Prostate gland (tissue), 2 donors: ENCODE measurements at places on chromosomes 1 and 21.

DNA sequence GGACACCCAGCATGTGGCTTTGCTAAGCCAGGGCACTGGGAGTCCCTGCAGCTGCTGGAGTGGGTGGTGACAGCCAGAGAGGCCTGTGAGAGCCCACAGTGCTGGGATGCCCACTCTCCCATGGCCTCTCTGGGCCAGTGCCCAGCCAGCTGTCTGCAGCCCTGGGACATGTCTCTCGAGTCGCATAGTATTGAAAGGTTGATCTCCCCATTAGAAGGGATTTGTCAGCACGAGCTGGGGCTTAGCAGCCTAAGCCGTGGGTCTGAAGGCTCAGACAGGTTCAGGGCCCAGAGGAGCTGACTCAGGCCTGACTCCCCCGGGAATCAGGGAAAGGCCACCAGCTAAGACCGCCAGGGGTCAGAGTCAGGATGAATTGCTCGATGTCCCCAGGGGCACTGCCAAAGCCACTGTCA is 53.5 kb downstream of the FOXD2 start:
- DNase-seq = no peak

DNA sequence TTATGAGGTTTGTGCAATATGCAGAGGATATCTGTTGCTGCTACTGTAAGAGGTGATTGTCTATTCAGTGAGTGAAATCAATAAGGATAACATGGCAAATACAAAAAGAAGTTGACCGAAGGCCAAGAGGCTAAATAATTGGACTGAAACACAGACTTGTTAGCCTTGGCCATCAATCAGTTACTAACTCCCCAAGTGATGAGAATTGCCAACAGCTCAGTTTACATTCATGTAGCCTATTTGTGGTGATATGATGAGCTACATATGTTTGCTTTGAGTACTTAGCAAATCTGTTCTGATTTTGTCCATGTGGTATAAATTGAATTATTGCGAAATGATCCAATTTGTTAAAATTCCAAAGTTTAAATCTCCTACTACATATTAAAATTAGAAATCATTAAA is 68.6 kb upstream of the VAV3 start:
- DNase-seq = no peak

DNA sequence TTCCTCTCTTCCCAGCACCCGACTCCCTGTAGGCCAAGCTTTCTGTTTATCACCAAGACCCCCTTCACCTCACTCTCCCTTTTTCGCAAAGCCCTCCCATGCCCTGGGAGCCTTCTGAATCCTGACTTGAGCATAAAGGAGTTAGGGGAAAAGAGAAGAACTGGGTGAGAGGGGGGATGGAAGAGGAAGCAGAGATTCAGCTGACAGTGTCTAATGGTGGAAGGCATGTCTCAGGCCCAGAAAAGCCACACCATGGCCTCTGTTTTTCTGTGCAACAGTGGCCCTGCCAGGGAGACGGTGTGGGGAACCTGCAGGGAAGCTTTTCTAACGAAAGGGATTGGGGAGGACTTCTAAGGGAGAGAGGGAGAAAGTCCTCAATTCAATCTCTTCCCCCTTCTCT is 32.9 kb upstream of the SLC30A1 start:
- DNase-seq = no peak

GRCh38 chr1:212234431-212235395 is 50.5 kb upstream of the PPP2R5A start:
- no peak for DNase-seq

- no peak for DNase-seq
These were observed 458.3 kb downstream of the MRPL39 start for GRCh38 chr21:25149022-25149421.

DNA sequence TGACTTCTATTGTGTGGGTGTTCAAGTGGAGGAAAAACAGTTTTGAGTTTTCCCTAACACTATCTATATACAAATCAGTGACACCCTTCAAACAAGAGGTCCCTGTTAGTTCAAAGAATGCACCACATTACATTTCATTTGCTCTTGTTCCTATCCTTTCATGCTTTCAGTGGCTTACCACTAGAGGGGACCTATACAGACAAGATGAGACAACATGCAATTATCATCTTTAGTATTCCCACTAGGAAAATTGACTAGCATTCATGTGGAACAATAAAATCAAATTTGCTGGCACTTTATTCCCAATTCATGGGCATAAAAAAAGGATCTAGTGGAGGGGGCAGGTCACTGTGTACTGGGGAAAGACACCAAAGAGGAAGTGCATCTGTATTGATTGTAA is 13.3 kb upstream of the SIPA1L2 start:
- no peak for DNase-seq

DNA sequence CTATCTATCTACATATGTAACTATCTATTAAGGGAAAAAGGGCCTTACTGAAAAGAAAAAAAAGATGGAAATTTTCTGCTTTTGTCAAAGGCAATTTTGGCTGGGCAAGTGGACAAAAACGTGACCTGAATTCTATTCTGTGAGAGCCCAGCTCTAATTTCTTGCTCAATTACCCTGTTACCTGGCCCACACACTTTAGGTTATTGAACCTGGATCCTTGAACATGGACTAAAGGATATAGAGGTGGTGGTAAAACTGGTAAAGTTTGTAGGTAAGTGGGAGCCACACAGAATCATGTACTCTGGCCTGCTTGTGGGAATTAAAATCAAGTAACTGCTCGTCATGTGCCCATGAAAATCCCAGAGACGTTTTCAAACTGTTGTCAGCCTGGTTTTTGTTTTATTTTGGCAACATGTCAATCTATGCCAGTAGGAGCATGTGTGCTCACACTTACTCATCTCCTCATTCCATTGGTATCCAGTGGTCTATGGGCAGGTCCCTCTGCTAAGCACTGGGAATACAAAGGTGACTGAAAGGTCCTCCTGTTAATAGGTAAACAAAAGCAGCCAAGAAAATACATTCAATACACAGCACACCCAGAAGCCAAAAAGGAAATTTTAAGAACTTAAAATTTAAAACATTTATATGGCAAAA is 113.7 kb upstream of the WARS2 start:
- DNase-seq = no peak

DNA sequence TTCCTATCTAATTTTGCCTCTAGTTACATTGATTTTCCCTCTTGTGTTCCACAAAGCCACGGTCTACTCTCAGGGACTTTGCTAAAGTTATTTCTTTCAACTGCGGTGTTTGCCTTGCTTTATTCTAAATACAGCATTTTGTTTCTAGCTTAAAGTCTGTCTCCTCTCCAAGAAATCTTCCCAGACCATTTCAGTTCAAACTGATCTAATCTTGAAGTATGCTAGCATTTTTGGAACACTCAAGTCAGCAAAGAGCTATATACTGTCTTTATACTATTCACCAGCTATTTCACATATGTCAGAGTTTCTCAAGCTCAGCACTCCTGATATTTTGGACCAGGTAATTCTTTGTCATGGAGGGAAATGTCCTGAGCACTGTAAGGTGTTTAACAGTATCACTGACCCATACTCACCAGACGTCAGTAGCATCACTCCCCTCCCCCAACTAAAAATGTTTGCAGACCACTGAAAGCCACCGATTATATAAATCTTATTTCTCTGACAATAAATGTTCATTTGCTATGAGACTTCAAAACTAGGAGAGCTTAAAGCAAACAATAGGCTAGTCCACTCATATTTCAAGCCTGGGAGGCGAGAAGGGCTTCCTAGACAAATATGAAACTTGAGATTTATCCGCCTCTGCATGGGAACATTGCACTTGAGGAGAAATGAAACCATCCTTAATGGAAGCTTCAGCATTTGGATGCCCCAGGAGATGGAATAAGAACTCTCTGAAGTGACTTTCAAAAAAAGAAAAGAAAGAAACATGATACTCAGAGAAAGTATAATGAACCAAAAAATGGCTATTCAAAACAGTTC is 81.1 kb downstream of the KIAA0319L start:
- DNase-seq = no peak

GRCh38 chr1:78911956-78912880 is 94.3 kb downstream of the ADGRL4 start:
- DNase-seq = no peak

DNA sequence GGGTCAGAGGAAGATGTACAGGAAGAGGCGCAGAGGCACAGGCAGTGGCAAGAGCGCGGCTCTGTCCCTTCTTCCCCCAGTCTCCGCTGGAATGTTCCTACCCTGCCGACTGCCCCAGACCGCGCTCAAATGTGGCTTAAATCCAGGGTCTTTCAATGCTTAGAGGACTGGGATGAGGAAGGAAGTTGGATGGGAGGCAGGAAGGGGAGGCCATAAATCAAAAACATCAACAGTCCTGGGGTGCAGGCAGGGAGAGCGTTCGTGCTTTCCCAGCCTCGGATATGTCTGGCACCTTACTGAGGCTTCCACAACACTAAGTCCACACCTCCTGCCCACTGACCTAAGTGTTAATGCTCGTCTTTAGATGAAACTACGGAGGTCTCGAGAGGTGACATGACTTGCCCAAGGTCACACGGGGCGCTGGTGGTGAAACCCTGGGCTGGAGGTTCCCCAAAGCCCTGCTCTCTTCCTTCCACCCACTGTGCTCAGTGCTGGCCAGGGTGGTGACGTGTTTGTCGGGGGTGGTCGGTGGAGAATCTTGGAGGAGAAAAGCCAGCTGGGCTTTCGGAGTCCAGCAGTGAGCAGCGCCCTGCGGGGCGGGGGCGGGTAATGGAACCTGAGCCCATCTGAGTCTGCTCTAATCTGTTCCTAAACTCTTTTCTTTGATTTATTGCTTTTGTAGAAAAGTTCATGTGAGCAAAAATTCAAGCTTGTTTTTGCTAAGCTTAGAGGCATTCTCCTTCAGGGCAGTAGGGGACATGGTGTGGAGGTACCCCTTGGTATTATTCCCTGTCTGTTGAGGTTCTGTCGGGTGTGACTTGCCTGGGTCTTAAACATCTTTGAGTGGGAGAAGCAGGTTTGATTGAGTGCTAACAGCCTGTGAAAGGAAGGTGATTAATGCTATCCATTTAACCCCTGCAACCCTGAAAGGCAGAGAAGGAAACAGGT is 708 bp downstream of the CDA start:
- DNase-seq = no peak

DNA sequence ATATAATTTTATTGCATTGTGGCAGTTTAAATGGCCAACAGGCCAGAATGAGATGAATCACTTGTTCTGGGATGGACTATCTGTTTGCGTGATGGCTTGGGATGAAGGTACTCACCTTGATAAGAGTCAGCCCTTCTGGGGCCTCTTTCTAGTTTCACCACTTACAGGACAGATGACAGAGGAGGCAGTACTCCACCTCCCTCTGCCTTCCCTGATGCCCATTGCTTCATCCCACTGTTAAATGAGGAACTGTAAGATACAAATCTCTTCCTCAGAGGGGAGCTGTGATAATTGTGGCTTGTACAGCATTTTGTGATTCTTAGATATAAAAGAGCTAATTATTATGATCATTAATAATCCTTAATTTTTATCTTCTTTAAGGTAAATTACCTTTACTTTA is 3.7 kb upstream of the TCHH start:
- DNase-seq = no peak

GRCh38 chr1:30191154-30191702 is 532.2 kb downstream of the MATN1 start:
- DNase-seq = no peak

DNA sequence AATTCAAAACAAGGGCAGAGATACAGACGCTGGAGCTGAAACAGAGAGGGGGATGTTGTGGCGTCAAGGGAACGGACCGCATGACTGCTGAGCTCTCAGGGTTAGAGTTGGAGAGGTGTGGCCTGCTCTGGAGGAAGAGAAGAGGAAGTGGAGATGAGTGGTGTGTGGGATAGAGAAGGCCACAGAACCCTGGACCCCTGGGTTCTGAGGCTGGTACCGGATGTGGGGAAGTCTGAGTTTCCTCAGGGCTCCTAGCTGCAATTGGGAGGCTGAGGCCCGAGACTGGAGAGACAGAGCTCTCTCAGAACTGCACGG is 1.8 kb downstream of the BCAN start:
- DNase-seq = no peak

- DNase-seq = no peak
These were observed 339 bp upstream of the RNPC3 start for GRCh38 chr1:103525114-103525606.

GRCh38 chr1:184973272-184974055 is 844 bp downstream of the NIBAN1 start:
- peak; percentile 20 for DNase-seq

GRCh38 chr21:46069719-46070279 is 28.1 kb upstream of the COL6A2 start:
- DNase-seq = no peak

DNA sequence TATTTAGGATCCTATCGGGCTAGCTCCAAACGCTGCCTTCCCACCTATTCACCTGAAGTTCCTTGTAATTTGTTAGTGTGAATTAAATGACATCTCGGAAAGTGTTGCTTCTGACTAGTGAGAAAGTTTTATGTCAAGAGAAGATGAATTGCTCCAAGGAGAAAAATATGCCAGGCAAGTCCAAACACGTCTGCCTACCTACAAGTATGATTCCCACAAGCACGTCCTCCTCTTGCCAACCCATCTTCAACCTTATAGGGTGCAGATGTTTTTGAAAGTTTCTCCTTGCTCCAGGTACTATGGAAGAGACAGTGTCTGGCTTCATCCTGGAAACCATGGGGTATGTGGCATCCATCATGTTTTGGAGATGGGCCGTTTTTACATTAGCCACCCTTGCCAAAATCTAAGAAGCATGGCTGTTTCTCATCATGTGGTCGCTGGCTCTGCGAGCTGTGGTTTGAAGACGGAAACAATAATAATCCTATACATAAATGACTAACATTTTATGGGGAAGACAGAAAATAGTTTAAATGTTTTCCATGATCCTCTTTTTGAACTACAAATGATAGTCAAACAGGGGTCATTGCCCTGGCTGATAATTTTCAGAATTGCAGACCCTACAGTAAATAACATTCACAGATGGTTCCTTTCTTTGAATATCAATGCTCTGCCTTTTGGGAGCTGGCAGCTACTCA is 505.8 kb downstream of the SMYD3 start:
- no peak for DNase-seq

- DNase-seq = no peak
These were observed 123.0 kb downstream of the DYRK1A start for GRCh38 chr21:37489553-37489952.

DNA sequence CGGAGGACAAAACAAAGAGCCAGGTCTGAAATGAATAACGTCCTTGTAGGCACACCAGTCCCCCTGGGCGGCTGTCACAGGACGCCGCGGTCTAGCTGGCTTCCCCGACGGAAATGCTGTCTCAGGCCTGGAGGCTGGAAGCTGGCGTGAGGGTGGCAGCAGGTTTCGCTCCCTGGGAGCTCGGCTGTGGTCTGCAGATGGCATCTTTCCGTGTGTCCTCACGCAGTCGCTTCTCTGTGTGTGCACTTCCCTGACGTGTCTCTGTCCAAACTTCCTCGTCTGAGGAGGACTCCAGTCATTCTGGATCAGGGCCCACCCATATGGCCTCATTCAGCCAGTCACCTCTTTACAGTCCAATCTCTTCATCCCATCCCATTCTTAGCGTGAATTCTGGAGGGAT is 14.2 kb downstream of the TNFRSF14 start:
- DNase-seq = no peak

- DNase-seq = no peak
These were observed 137.9 kb upstream of the EDN2 start for GRCh38 chr1:41622402-41622801.

DNA sequence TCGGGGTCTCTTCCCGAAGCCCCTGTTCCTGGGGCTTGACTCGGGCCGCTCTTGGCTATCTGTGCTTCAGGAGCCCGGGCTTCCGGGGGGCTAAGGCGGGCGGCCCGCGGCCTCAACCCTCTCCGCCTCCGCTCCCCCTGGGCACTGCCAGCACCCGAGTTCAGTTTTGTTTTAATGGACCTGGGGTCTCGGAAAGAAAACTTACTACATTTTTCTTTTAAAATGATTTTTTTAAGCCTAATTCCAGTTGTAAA is 158.7 kb downstream of the RUNX1 start:
- DNase-seq = no peak
